Mononuclear cell (primary cell): ENCODE measurements at places on chromosomes 7 and 10. TPM values are rescaled to one million over a fixed set of nuclear protein-coding genes. Genes with fewer than 3 reads are reported as not detected.

AIFM2 gene
- 1.0 TPM for total RNA-seq

ODAD2 gene
- 0.10 TPM for total RNA-seq

NEUROG3 gene
- total RNA-seq = not detected

OR2A42 gene
- 0.10 TPM for total RNA-seq

IFIT1B gene
- 0.10 TPM for total RNA-seq

SPDYE8 gene
- not detected for total RNA-seq

MKLN1 gene
- total RNA-seq = 78.5 TPM

ETV1 gene
- 0.31 TPM for total RNA-seq

CH25H gene
- 0.63 TPM for total RNA-seq

NACAD gene
- 0.10 TPM for total RNA-seq

UNC5B gene
- total RNA-seq = 0.10 TPM

PHYHIPL gene
- 0.10 TPM for total RNA-seq

LRMDA gene
- total RNA-seq = 7.6 TPM

FOXI2 gene
- not detected for total RNA-seq

INTS15 gene
- 22.2 TPM for total RNA-seq

NRF1 gene
- 34.5 TPM for total RNA-seq

PRSS37 gene
- total RNA-seq = 0.10 TPM

GPR146 gene
- 4.3 TPM for total RNA-seq

GIMAP1 gene
- total RNA-seq = 10.0 TPM

GNB2 gene
- 82.2 TPM for total RNA-seq

KIF11 gene
- total RNA-seq = 0.84 TPM

ABCC2 gene
- 2.2 TPM for total RNA-seq

SNX10 gene
- total RNA-seq = 70.1 TPM

TMEM273 gene
- 3.5 TPM for total RNA-seq

UCN3 gene
- not detected for total RNA-seq

GHRHR gene
- not detected for total RNA-seq

EBLN1 gene
- total RNA-seq = not detected

PPA1 gene
- total RNA-seq = 133 TPM

EFCAB10 gene
- total RNA-seq = 0.94 TPM

PIP gene
- not detected for total RNA-seq

VAX1 gene
- not detected for total RNA-seq

SPDYE9 gene
- not detected for total RNA-seq

ABCB8 gene
- 21.5 TPM for total RNA-seq

FFAR4 gene
- total RNA-seq = under 0.01 TPM

LDB1 gene
- total RNA-seq = 59.0 TPM

SH3PXD2A gene
- total RNA-seq = 3.1 TPM

ANKRD1 gene
- total RNA-seq = not detected

OR2A5 gene
- under 0.01 TPM for total RNA-seq

LIMK1 gene
- total RNA-seq = 15.2 TPM

LEP gene
- total RNA-seq = not detected
